ENCODE measurements at places on chromosomes 11 and 22.

- no peak for DNase-seq
Observed at GRCh38 chr11:122108192-122108799, 7.7 kb downstream of the BLID start.

- DNase-seq = no peak
Observed at GRCh38 chr11:19639603-19640105, 73.0 kb upstream of the NAV2 start.

- DNase-seq = no peak
Observed at GRCh38 chr22:45534339-45535192, 31.9 kb downstream of the FBLN1 start.

DNA sequence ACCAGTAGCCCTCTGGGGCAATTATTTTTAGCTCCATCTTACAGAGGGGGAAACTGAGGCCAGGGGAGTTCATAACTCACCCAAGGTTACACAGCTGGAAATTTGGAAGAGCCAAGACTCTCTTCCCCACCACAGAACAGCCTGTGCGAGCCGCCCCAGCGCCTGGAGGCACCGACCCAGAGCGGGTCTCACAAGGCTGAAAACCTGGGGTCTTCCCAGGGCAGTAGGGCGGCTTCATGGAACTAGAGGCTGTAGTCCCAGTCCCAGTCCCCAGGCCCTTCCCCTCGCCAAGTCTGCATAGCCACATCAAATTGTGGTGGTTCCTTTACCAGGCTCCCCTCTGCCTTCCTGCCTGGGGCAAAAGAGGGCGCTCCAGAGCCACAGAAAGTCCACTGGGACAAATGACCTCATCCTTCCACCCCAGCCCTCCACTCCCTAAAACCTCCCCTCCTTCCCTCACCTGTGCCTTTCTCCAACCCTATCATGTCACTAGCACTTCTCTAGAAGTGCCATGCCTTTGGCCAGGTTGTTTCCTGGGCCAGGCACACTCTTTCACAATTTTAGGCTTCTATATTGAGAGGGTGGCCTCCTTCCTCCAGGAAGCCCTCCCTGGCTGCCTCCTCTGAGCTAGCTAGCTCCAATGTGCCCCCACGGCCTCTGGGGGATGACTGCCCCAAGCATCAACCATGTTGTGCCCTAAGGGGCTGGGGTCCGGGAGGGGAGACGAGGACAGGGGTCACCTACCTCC, 15.2 kb upstream of the CDC42EP1 start:
- no peak for DNase-seq

DNA sequence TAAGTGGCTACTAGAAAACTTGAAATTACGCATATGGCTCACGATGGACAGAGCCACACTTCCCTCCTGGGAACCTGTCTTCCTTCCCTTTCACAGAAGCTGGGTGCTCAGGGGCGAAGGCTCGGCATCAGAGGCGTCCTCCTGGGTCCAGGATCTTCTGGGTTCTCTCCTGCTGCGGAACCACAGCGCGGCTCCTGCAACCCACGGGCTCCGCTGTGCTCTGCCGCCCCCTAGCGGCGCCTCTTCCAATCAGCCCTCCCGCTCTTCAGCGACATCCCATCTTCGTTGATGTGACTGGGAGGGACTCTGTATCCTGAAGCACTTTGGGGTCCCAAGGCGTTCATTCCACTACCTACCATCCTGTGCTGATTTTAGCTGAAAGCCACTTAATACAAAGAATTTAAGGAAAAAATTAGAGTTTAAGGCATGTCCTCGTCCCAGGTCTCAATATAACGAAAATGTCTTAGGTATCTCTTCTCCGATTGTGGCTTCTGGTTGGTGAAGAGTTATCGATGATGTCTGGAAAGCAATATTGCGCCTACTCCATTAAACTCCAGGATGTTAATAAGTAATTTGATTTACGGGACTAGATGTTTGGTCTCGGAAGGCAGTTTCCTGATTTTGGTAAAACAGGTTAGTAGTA, 14.8 kb upstream of the RPS3 start:
- DNase-seq = no peak

DNA sequence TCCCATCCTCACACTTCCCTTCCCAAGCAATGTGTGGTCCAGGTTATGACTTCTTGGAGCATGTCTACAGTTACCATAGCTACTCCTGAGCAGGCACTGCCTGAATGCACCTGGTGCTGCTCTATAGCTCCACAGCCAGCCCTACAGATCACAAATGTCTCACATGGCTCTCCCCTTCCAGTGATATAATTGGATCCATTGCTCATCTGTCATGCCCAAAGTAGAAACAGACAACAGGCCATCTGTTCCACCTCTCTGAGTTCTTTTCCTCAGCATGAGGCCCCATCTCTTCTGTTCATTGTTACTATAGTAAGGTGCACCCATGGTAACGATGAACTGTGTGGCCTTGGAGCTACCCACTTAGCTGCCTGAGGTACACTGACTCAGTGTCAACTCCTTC, 320.3 kb upstream of the ZC3H12C start:
- no peak for DNase-seq

GRCh38 chr11:127651888-127652221, 651.3 kb upstream of the KIRREL3 start:
- no peak for DNase-seq

GRCh38 chr11:130897262-130898182, 18.8 kb downstream of the SNX19 start:
- no peak for DNase-seq

DNA sequence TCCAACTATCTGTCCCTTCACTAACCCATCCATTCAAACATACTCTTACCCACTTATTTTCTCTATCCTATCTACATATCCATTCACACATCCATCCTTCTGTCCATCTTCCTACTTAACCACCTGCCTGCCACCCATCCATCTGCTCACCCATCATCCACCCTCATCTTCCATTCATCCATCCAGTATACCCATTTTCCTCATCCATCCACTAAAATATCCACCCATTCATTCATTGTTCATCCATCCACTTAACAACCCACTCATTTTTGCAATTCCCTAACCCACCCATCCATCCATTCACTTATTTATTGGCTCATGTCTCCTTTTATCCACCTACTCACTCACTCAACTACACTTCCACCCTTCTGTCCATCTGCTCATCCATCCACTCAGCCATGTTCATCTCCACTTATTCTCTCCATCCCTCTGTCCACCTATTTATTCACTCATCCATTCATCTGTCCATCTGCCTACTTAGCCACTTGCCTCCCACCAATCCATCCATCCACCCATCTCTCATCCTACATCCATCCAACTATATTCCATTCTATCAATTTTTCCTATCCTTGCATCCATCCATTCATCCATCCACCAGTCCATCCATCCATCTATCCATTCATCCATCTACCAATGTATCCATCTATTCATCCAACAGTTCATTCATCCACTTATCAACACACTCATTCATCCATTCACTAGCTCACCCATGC, 10.6 kb downstream of the LHFPL7 start:
- DNase-seq = no peak

- no peak for DNase-seq
Observed at GRCh38 chr22:23874871-23875270, 17.2 kb downstream of the SLC2A11 start.
